Naive thymus-derived CD4-positive, alpha-beta T cell (primary cell): ENCODE measurements at places on chromosomes 5 and 9.

GRCh38 chr5:4199049-4199841 is 603.6 kb downstream of the IRX1 start:
- no peak for DNase-seq

DNA sequence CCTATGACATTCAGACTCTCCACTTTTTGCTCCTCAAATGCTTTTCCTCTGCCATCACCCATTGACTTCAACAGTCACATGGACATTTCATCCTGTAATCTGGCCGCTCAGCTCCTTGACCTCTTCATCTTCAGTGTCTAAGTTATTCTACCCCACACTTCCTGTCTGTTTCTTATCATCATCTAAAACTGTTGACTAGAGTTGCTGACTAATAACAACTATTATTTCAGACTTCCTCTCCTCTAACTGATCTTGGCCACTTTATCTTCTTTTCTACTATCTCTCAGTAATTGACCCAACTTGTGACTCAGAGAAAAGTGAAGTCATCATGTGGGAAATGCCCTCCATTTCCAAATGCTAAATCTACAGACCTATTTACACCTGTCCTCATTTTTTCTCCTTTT is 254.7 kb upstream of the TRPC7 start:
- DNase-seq = no peak

DNA sequence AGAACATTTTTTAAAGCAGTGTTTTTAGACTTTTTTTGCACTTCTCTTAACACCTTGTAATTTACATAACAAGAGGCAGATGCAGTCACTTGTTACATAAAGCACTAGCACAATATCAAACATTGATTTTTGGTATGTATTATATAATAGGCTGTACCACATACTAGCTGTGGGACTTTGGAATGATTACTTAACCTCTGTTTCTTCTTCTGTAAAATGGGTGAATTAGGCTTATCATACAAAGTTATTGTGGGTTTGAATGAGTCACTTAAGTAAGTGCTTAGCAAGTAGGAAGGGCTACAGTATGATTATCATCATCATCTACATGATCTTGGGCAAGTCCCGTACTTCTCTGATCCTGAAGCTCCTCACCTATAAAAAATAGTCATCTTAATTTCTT is 2.1 kb downstream of the FAM81B start:
- no peak for DNase-seq

DNA sequence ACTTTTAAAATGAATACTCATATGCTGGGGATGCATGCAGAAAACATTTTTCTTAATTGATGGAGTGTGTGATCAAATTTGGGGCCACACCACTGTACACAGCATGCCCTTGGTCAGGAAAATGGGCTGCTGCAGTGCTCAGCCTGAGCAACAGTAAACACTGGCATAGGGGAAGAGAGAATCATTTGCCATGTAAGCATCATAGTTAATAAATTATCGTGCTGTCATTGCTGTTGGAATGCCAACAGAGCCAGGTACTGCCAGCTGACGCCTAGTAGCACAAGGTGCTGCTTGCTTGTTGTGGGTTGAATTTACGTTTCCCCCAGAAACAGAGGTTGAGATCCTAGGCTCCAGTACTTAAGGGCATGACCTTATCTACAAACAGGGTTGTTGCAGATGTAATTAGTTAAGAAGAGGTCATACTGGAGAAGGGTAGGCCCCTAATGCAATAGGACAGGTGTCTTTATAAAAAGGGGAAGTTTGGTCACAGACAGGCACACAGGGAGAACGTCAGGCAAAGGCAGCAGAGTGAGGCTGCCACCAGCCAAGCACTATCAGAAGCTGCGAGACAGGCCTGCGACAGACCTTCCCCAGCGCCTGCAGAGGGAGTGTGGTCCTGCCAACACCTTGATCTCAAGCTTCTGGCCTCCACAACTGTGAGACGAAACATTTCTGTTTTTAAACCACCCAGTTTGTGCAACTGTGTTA is 25.3 kb downstream of the DAP start:
- no peak for DNase-seq

DNA sequence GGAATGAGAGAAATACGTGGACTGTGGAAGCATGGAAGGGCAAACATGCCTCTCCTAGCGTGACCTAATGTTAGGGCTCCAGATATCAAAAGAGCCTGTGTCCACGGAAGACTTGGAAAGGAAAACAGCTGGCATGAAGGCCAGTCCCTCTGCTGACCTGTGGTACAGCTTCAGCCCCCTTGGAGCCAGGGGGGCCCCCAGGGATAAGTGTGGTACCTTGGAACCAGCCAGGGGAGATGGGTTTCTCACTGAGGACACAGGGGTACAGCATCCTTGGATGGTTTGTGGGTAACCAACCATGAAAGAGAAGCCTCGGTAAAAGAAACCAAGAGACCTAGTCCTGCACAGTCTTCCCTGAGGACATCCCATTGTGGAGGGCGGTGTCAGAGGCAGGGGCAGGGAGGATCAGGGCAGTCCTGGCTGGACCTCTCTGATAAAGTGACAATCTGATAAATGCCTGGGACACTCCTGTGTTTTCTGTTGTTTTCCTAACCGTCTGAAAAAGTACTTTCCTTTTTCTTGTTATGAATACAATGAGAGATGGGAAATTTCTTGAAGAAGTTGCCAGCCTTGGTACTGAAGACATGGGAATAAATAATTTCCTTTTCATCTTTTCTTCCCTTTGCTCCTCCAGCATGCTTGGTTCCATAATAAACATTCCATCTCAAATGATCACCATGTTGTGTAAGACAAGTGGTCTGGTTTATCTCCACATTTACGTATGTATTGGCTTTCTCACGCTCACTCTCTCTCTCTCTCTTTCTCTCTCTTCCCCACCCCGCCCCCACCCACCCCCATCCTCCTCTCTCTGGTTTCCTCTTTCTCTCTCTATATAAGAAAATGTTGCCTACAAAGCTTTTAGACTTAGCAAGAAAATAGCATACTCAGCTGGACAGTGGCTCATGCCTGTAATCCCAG is 102.1 kb downstream of the SUSD1 start:
- no peak for DNase-seq

DNA sequence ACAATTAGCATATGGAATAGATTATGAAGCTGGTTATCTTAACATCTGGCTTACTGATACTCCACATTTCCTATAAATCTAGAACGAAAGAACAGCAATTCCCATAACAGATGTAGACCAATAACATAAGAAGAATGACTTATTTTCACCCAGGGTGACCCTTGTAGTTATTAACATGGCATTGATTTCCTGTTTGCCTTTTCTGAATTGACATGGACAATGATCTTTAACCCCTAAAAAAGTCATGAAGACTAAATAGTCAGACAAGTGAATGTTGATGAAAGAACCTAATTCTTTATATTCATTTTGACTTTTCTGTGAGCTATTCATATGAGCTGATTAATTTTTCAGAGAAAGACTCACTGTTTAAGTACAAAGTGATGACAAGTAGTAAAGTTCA is 175.3 kb upstream of the CD180 start:
- DNase-seq = no peak

- no peak for DNase-seq
Observed at GRCh38 chr5:97545886-97546535, 363.0 kb upstream of the RIOK2 start.

GRCh38 chr5:154608531-154609011 is 130.5 kb upstream of the HAND1 start:
- no peak for DNase-seq

DNA sequence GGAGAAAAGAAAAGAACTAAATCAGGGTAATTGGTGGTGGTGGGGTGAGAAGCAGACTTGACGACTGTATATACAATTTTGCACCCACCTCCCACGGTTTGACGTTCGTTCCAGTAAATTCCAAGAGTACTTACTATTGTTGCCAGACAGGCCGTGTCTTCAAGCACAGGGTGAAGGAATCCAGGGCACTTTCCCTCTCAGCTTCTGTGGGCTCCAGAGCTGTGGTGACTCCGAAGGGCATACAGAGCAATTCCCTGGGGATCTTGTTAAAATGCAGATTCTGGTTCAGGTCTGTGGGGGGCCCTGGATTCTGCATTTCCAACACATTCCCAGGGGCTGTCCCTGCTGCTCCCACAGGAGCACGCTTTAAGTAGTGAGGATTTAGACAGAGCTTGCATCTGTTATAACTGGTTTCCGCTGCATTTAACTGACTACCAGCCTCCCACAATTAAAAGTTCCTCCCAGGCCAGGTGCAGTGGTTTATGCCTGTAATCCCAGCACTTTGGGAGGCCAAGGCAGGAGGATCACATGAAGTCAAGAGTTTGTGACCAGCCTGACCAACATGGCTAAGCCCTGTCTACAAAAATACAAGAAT is 49.3 kb upstream of the FANCC start:
- DNase-seq = no peak

DNA sequence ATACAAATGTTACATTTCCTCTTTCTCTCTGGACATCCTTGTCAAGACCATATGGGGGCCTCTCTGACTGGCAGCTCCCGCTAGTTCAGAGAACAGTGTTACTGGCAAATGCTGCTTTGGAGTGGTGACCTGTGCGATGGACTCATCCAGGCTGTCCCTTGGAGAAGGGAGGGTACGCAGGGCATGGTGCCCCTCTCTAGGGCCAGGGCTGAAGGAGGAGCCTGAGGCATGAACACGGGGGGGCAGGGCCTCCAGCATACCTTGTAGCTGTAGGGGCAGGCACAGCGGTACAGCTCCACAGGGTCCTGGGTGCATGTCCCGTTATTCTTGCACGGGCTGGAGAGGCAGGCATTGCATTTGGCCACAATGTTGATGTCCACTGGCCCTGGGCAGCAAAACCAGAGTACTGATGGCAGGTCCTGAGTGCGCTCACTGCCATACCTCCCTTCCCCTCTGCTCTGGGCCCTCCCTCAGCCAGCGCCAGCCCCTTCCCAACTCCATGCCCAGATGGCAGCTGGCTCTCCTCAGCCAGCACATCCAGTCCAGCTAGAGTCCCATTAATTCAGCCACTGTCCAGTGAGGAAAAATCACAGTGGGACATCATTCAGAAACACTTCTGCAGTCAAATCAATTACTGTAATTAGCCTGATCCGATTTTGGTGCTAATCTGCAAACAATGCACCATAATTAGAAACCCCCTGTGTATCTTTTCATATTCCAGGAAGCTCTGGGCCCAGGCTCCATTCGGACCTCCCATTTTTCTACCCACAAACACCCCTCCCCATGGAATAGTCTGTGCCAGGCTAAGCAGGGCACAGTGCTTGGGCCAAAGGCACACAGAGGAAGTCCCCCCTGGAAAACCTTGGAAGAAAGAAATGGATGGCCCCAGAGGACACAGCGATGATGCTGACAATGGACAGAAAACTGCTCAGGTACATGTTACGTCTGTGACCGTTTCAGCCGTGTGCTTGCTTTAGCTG is 128.8 kb upstream of the PANK3 start:
- DNase-seq = no peak

DNA sequence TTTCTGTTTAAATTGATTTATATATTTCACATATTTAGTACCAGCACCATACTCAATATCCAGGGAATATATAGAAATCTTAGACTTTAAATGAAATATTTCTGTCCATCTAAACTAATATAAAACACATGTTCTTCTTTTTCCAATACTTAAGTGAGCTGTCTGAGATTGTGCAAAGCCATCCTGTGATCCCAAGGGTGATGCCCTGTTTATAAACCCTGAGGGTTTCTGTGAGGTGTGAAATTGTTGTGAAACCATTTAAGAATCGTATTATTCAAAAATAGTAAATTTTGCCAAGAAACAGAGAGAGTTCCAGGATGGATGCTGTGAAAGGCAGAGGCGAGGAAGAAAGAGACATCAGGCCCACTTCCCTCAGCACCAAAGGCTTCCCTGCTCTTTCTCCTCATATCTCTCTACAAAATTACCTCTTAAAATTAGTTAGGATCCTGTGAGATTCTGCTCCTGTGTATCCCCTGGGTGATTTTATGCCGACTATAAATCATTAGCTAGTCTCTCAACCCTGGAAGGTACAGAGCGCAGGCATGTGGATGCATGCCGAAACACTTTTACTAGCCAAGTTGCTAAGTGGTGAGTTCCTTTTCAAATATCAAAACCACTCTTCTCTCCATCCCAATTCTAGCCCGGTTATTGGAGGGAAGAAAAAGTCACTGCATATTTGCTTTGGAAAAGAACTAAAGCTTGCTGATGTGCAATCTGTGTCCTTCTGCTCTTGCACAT is 183.0 kb downstream of the GLIS3 start:
- no peak for DNase-seq

- DNase-seq = no peak
Observed at GRCh38 chr5:51414516-51414915, 31.3 kb downstream of the ISL1 start.

DNA sequence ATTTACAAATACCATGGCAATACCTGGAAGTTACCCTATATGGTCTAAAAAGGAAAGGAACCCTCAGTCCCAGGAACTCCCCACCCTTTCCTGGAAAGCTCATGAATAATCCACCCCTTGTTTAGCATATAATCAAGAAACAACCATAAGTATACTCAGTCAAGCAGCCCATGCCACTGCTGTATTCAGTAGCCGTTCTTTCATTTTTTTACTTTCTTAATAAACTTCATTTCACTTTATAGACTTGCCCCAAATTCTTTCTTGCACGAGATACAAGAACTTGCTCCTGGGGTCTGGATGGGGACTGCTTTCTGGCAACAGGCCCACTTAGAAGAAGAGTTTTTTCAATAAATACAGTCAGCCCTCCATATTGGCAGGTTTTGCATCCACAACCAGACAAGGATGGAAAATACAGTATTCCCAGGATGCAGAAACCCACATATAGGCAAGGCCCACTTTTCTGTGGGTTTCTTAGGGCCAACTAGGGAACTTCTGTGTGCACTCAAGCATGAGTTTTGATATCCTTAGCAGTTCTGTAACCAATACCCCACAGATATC is 2.8 kb upstream of the TBCA start:
- DNase-seq = no peak

DNA sequence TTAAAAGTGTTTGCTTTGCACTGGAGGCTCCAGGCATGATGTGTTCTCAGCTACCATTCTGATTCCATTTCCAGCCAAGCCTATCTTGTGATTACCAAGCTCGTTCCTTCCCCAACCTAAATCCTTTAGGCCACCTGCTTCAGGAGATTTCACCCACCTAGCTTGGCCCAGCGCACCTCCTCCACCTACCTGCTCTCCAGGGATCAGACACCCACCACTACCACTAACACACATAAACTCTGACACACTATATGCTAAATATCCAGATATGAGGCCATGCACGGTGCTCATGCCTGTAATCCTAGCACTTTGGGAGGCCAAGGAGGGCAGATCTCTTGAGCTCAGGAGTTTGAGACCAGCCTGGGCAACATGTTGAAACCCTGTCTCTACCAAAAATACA is 2.4 kb downstream of the MYORG start:
- DNase-seq = no peak

DNA sequence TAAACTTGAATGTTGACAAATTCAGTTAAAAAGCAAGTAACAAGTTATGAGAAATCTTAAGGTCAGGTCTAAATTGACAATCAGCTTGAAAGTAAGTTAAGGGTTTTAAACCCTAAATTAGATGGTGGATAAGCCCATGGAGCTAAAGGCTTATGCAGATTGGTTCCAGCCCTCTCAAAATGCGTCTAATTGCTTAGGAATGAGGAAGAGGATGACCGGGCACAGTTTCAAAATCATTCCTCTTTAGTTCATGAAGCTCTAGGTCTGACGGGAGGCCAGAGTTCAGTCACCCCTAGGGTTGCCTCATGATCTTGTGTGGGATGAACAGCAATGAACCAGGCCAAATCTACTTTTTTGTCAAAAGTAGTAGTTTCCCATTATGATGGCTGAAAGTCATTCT is 75.4 kb downstream of the SLC38A9 start:
- no peak for DNase-seq

- no peak for DNase-seq
Observed at GRCh38 chr9:15101095-15101494, 190.9 kb upstream of the FREM1 start.
